Stimulated activated CD4-positive, alpha-beta T cell treated with anti-CD3 and anti-CD28 coated beads, Interleukin-12 subunit alpha, Interleukin-12 subunit beta, amount 100 ng/mL, for 48 hours (primary cell): ENCODE measurements at places on chromosomes 6 and 20.
A peak's percentile ranks its signal among the peaks of the same experiment; 100 is the strongest.

DNA sequence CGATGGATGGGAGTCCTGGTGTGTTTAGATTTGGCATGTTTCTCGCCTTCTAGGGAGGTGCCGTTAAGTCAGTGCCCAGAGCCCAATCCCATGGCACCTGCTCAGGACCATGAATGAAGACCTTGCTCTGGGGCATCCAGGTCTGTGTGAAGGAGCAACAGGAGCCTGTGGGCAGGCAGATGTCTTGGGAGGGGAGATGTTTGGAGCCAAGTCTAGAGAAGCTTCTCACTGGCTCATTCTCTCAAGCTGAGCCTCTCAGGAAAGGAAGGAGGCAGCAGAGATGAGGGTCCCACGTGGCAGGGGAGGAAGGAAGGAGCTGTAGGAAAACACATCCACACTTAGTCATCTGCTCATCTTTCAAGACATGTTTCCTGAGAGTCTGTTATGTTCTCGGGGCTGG lies 9.5 kb upstream of the SIRPB1 start:
- no peak for DNase-seq

- no peak for DNase-seq
Measured at GRCh38 chr20:21739161-21739560, 33.7 kb downstream of the PAX1 start.

- no peak for DNase-seq
Measured at GRCh38 chr20:63522091-63522868, 1.7 kb downstream of the PPDPF start.

DNA sequence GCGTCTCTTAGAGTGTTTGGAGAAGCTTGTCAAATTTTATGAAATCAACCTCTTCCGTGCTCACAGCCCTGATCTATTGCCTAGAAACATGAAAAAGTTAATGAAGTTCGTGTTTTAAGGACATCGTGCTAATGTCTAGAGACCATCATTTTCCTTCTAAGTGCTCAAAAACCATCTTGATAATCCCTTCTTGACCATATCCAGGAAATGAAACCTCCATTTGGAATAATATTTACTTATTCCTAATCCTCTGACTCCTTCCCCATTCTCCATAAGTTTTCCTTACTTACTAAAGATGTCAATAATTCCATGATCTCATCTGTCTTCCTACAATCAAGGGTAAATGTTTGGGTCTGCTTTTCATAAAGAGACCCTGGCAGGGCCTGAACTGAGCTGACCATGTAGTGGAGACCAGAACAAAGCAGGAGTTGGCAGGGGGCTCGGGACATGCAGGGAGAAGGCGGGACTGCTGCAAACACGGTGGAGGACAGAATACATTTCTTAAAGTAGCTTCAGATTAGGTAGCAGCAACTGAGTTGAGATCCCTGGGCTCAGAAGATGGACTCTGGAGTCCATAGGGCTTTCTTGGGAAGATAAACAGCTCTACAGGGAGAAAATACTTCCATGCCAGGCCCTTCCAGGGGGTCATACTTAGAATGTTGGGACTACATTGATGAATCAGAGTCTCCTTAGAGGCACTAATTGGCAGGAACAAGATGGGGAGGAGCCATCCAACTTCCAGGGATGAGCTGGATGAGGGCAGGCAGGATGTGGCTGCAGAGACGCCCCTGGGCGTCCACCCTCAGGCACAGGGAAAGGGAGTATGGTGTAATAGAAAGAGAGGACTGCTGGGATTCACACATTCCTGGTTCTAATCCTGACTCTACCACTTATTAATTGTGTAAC lies 100.7 kb downstream of the RIN2 start:
- no peak for DNase-seq

- DNase-seq: no peak
Measured at GRCh38 chr6:27771235-27771634, 141.0 kb downstream of the OR2B2 start.

- no peak for DNase-seq
Measured at GRCh38 chr6:11712760-11713159, 65.8 kb downstream of the ADTRP start.

GRCh38 chr6:106134906-106135634 lies 48.9 kb downstream of the PRDM1 start:
- no peak for DNase-seq

GRCh38 chr6:125421836-125422235 lies 120.1 kb upstream of the HDDC2 start:
- DNase-seq: no peak

DNA sequence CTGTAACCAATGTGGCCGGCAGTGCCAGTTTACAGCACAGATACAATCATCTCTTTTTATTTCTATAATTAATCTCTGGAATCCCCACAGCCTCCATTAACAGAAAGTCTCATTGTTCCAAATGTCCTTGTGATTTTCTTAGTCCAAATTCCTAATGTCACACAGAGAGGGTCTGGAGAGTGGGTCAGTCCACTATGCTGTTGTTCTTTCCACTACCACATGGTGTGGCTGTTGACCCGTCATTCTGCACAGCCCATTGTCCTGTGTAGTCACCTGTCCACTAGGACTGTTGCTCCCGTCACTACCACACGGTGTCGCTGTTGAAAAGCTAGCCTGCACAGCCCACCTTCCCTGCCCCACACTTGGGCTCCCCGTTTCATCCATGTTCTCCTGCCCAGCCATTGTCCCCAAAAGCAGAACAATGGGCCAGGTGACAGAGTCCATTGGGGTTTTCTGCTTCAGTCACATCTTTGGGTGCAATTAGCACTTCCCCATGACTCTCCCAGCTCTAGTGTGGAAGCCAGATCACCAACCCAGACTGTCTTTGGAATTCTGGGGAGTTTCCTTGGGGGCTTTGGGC lies 8.6 kb upstream of the LBP start:
- DNase-seq: peak; percentile 27

GRCh38 chr6:118932421-118932820 lies 2.5 kb downstream of the MCM9 start:
- no peak for DNase-seq

GRCh38 chr6:78746457-78746856 lies 120.9 kb upstream of the IRAK1BP1 start:
- DNase-seq: no peak

DNA sequence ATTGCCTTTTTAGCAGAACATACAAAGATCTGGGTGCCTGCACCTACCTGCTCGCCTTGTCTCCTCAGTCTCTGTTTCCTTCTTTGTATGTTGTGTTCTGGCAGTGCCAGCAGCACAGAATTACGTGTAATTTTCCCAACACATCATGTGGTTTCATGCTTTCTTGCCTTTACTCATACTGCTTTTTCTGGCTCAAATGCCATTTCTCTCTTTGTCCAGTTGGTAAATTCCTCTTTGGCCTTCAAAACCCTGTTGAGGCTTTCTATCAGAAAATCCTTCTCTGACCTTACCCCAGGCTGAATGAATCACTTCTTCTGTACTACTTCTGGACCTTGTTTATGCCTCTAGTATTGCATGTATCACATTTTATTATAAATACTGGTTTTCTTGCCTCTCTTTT lies 31.8 kb downstream of the L3MBTL3 start:
- no peak for DNase-seq

GRCh38 chr6:41072836-41073202 lies at the start of gene NFYA:
Gene NFYA (plus strand): TSS chr6:41072974. CDS start chr6:41079090, 6,116 bp downstream.
- no peak for DNase-seq
